ENCODE measurements at places on chromosomes 5 and 9.

DNA sequence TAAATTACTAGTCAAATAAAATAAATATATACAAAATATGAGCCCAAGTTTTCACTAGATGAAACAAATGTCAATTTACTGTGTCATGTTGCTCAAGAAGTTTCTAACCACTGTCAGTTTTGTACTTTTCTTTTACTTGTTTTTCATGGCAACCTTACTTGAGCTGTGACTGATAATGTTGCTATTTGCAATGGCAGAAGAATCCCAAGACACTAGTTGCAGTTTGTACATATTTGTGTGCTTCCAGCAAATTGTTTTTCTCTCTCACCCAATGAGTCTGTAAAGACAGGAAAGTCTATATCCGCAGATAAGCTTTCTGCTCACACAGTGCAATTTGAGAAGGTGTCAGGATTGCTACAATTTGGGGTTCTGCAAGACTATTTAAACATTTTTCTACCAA, 338.6 kb upstream of the PCSK5 start:
- DNase-seq, result no peak

GRCh38 chr5:101677961-101678360, 618.1 kb downstream of the SLCO4C1 start:
- DNase-seq, result no peak

DNA sequence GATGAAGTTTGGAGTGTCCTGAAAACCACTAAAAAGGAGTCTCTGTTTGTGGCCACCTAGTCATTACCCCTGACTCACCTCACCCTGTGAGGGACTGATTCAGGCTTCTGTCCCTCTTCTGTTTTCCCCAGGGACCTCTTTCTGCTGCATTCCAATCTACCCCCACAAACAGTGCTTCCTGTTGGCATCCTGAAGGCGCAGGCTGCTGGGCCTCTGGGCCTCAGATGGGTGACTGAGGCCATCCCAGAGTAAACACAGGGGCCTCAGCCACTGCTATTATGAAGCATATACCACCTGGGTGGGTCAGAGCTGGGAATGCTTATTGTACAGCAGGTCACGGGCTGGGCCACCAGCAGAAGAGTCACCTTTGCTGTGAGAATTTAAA, 20.0 kb downstream of the MORN5 start:
- no peak for DNase-seq

DNA sequence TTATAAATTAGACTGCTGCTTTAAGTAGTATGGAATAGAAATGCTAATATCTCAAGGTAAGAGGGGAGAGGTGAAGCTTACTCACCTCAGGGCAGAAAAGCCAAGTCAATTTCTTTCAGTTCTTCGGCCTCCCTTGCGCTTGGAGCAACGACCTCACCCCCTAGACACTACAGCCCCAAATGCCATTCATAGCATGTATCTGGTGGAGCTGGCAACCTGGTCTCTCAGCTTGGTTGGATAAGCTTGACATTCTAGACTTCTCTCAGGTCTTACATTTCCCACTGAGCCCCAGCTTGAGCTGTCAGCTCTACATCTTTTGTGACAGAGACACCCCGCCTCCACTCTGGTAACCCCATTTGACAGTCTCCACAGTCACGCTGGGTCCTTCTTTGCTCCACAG, 154.9 kb downstream of the ZNF608 start:
- no peak for DNase-seq

DNA sequence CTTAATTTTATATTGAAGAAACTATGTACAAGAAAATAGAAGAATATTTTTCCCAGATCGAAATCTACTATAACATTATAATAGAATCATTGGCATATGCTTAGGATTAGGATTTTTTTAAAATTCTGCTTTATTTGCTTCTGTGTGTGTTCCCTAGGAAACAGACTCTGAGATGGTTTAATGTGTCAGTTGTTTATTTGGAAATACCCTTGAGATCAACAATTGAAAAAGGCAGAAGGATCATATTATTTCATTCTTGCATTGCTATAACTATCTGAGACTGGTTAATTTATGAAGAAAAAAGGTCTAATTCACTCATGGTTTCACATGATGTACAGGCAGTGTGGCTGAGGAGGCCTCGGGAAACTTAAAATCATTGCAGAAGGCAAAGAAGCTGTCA, 622.6 kb downstream of the PRR16 start:
- DNase-seq, result no peak

DNA sequence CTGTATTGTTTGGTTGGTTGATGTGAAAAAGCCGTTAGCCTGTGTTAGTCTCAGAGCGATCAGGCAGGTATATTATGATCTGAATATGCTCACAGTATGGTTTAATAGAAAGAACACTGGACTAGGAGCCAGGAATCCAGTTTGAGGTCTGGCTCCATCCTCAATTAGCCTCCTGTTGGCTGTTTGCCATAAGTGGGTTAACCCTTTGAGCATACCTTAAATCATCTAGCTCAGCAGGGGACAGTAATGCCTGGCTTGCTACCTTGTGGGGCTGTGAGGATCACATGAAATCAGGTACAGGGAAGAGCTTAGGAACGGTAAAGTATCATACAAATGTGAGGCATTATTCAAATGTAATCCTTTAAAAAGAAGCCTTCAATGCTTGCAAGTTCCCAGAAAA, 104.7 kb downstream of the CMYA5 start:
- DNase-seq, result no peak

DNA sequence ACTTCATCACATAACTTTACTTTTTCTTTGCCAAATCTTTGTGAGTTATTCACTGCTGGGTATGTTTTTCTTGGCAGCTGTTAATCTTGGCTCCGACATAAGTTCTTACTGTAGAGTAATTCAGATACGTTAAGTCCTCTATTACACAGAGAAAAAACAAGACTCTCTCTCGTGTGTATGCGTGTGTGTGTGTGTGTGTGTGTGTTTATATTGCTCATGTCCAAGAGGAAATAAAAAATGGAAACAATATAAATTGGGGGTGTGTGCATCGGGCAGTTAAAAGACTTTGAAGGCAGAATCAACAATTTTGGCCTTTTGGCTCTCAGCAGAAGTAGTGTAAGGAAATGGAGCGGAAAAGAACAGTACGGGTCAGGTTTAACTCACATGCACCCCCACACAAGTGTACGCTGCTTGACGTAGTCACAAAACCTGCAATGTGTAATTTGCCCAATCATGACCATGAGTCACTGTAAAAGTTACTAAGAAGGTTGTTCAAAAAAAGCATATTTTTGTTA, 67.2 kb upstream of the IFNE start:
- no peak for DNase-seq

GRCh38 chr9:71001780-71002386, 119.5 kb downstream of the TRPM3 start:
- no peak for DNase-seq

GRCh38 chr9:108547411-108548135, 308.2 kb downstream of the ACTL7B start:
- no peak for DNase-seq

DNA sequence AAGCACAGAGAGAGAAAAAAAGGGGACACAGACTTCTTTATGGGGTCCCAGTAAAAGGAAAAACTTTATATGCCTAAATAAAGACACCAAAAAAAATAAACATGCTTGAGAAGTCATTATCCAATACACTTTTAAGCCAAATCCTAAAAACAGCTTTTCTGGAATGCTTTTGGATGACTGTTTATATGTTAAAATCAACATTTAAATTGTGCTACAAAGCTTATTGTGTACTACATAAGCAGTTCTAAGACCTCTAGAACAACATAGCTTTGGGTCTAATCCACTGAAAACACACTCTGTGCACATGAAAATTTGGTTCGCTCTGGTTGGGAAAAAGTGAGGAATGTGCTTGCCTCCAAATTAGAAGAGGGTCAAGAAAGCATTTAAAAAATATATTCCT, 92.5 kb downstream of the EBF1 start:
- DNase-seq, result no peak

GRCh38 chr5:83000428-83000827, 76.8 kb downstream of the TMEM167A start:
- DNase-seq, result no peak

DNA sequence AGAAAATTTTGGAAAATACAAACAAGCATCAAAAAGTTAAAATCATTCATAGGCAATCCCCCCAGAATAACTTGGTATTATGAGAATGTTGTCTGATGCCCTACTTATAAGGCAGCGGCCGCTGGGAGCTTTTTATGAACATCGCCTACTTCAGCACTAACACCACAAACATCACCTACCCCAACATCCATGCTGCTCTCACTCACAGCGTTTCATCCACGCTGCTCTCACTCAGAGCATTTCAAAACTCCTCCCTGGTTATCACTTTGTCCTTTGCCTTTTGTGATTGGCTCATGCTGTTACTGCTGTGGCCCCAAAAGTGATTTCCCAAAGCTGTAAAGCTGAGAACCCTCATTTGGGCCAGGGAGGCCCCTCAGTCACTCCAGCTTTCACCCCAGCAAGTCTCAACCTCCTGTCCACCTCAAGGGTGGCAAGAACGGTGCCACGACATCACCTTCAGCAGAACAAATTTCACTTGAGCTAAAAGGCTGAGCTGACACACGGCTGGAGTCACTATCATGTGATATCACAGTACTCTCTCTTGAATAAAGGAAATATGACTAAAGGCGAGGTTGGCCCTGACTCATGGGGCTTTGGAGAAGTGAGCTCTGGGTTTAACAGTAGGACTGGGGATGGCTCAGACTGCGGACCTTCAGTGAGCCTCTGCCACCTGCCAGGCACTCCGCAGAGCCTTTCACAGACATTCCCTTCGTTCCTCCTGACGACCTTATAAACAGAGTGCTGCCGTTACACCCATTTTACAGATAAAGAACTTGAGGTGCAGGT, 25.2 kb downstream of the SHC3 start:
- no peak for DNase-seq

DNA sequence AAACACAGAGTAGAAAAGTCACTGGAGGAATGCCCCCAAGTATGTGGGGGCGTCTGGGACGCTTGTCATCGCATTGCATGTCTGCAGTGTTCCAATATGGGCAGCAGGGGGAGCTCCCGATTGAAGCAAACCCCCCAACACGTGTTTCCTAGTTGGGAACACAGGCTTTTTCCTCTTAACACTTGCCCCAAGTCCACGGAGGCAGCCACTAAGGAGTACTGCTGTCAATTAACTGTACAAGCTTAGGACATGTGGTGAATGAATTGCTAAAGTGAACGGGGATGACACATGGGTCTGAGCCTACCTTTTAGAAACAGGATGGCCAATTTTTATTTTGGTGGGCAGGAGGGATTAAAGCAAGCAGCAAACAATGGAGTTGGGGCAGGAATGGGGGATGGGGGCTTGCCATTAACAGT, 2.2 kb downstream of the GABRB2 start:
- DNase-seq, result no peak

DNA sequence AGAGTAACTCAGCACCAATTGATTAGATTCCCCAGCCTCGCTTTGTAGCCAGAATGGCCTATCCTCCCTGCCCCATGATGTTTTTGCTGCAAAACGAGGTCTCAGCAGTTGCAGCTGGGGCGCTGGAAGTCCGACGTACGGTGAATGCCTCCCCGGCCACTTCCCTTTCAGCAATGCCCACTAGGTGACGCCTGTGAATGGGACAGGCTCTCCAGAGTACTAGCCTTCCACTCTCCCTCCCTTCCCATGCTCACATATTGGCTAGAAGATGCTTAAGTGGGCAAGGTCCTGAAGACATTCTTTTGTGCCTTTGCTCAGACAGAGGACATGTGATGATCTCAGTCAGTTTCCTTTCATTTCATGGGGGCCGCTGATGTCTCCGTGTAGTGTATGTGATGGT, 50.8 kb downstream of the DMRT2 start:
- DNase-seq, result peak; percentile 42

- no peak for DNase-seq
These were observed 11.0 kb upstream of the TNFSF8 start for GRCh38 chr9:114941376-114941775.

- DNase-seq, result no peak
These were observed 2.4 kb upstream of the AHRR start for GRCh38 chr5:318931-319601.

DNA sequence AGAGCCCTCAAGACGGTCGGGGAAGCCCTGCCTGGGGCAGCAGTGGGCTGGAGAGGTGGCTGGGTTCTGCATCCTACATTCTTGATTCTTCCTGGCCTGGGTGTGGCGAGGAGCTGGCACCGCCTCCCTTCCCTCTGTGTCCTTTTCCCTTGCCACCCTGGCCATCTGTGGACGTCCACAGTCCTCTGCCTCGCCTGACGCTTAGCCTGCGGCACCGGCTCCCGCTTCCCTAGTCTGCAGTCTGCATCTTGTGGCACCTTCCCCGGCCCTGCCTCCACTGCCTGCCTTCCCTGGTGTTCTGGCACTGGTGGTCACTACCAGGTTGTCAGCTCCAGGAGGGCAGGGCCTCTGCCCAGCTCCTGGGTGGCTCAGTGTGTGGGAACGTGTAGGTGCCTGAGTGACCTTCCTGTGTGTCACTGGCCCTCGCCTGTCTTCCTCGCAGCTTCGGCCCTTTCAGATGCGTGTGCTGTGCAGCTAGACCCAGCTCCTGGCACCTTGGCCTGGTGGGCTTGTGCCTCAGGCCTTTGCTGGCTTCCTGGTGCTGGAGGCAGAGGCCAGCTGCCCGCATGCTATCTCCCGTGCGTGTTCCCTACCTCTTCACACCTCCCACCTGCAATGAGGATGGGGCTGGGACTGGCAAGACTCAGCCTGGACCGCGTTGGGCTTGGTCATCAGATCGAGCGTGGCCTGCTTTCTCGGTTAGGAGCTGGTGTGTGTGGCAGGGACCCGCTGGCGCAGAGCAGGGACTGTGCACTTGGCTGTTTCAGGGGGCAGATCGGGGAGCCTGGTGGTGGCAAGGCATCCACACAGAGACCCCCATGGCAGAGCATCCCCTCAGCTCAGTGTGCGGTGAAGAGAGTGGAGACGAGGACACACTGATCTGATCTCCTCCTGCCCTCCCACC, 20.9 kb downstream of the TRAF2 start:
- DNase-seq, result no peak

DNA sequence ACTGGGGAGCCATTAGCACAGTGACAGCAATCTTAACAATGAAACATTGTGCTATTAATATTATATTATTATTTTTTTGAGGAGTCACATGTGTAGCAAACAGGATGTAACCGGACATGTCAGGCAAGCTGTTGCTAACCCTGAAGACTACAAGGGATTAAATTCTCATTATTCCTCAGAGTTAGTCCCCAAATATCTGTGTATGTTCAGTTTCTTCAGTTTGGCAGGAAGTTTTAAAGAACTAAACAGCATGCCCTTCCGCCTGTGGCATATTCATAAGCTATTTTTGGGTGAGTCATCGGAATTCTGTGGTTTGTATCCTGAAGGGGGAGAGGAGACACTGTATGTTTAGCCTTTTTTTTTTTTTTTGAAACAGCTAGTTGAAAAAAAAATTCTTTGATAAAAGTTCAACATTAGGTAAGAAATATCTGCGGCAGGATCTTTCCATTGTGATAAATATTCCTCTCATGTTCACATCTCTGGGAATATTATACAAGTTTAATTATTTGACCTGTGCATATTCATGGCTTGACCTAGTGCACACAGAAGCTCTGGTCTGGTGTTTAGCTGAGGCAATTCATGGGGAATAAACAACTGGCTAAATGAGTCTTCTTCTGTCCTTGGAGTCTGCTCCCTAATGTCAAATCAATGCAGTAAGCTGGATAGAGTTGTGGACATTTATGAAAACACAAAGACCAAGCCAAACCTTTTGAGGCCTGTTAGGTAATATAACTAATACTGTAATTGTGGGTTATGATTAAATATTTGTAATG, 202.7 kb upstream of the CDKN2B start:
- no peak for DNase-seq

GRCh38 chr5:177311392-177311722, 341 bp downstream of the MXD3 start:
- DNase-seq, result no peak
